GM10248 (cell line): ENCODE measurements at places on chromosomes 11 and 22.

DNA sequence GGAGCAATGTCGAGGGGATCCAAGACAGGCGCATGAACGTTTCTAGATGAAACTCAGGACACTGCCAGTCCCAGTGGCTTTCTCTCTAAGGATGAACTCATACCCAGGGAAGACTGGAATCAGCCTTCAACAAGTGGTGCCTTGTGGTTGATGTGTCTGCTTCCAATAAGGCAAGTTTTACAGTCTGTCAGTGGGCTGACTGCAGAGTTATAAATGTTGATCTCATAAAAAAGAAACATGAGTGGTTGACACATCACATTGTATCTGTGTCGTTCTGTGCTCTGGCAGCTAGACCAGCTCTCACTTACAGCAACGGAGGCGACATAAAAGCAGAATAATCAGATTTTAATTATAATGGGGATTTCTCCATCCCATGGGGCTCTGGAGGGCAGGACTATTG is 96.7 kb downstream of the SNX19 start:
- no peak for DNase-seq

GRCh38 chr11:873706-874105 is 31.1 kb downstream of the TSPAN4 start:
- DNase-seq = no peak

- no peak for DNase-seq
Observed at GRCh38 chr11:134584706-134585445, 172.8 kb upstream of the B3GAT1 start.

DNA sequence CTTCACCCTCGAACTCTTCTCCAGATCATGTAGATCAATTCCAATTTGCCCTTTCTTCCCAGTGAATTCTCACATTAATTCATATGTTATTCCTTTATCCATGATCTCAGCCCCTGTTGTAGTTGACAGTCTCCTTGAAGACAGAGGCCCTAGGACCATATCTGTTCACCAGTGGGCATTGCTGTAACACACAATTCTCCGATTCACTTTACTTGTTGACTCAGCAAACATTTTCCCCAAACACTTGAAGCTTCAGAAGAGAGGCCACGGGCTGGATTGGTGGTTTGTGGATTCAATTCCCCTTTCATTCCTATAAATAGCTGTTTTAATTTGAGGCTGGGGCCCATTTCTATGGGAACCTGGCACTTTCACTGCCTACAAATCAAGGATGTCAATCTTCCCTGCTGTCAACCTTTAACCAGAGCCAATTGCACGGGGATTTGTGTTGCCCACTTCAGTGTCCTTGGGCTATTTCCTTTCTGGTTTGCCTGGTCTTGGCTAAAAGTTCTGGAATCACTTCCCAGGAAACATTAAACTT is 393.0 kb upstream of the KIRREL3 start:
- DNase-seq = no peak

- peak; percentile 31 for DNase-seq
Observed at GRCh38 chr22:32823024-32823730, 21.7 kb downstream of the TIMP3 start.
